Muscle of back (tissue), 13 donors: ENCODE measurements at places on chromosomes 6 and 20.
A peak's percentile ranks its signal among the peaks of the same experiment; 100 is the strongest.

GRCh38 chr6:16909658-16910360 lies 148.5 kb upstream of the ATXN1 start:
- no peak for DNase-seq

DNA sequence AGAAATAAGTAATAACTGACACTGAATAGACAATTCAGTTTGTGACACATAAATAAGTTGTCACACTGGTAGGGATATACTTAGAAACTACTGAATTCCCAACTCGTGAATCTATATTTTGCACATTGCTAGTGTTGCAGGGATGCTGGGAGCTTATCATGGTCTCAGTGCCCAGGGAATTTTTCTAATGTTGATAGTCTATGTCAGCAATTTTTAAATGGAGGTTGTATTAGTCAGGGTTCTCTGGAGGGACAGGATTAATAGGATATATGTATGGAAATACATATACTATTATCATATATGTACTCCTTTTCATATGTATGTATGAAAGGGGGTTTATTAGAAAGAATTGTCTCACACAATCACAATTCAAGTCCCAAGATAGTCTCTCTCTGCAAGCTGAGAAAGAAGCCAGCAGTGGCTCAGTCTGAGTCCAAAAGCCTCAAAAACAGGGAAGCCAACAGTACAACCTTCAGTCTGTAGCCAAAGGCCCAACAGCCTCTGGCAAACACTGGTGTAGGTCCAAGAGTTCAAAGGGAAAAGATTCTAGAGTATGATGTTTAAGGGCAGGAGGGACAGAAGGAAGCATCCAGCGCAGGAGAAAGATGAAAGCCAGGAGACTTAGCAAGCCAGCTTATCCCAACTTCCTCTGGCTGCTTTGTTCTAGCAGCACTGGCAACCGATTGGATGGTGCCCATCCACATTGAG lies 980.9 kb upstream of the GJE1 start:
- DNase-seq: no peak

GRCh38 chr6:143023695-143024094 lies 37.0 kb upstream of the AIG1 start:
- DNase-seq: no peak

GRCh38 chr6:128188678-128189077 lies 287.8 kb upstream of the THEMIS start:
- DNase-seq: no peak

- no peak for DNase-seq
Observed at GRCh38 chr20:14924433-14924832, 587.0 kb upstream of the FLRT3 start.

DNA sequence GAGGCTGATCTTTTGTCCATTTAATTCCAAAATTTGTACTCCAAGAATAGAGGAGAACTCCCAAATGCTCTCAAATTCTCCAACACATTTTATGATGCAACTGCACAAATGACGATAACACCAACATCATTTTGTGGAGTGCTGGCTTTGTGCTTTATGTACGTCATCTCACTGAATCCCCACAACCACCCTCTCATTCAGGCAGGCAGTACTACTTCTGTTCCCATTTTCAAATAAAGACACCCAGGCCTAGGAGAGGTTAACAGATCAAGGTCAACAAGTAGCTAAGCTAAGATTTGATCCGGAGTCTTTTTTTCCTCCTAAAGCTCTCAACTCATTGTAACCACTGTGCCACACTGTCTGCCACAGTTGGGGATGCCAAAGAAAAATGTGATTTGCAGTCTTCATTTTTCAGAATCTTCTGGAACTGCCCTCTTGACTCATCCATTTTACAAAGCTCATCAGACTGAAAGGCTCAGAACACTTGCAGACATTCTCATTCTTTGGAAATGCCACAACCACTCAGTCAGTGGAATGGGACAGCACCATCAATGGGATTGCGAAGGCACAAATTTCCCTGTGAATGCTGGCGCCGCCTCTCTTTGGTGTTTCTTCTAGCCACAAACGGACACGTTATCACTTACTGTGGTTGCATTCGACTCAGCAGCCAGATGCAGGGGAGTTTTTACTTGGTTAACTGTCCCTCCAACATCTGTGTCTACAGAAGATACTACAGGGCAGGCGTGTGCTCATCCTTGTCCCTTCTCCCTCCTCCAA lies 184.4 kb downstream of the GJA10 start:
- no peak for DNase-seq

GRCh38 chr6:81484251-81484650 lies 268.2 kb downstream of the TENT5A start:
- no peak for DNase-seq

DNA sequence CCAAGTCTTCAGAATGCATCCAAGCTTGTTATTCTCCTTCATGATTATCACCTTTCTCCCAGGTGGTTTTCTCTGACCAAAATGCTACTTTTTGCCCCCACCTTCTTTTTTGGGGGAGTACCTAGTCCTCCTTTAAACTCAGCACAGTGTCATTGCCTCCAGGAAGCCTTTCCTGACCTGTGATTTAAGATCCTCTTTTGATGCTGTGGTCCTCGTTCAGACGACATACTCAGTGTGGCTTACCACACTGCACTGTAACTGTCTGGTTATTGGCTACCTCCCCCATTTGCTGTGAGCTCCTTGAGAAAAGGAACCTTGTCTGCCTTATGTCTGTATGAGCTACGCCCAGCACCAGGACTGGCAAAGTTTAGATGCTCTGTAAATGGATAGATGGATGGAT lies 14.6 kb downstream of the SAYSD1 start:
- DNase-seq: no peak

DNA sequence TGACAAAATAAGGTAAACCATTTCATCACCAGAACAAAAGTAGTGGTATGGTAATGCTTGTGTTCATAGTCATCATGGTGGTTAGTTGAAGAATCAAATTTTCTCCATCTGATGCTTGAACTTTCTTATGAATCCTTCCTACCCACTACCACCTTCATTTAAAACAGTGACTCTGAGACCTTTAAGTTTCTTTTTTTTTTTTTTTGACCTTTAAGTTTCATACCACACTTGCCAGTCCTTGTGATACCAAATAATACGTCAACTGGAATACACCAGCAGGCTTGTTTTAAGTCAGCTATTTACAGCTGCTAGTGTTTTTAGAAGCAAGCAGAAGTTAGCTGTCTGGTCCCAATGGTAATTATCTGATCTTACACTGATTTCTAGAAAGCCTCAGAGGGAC lies 413.4 kb upstream of the SOX4 start:
- no peak for DNase-seq

DNA sequence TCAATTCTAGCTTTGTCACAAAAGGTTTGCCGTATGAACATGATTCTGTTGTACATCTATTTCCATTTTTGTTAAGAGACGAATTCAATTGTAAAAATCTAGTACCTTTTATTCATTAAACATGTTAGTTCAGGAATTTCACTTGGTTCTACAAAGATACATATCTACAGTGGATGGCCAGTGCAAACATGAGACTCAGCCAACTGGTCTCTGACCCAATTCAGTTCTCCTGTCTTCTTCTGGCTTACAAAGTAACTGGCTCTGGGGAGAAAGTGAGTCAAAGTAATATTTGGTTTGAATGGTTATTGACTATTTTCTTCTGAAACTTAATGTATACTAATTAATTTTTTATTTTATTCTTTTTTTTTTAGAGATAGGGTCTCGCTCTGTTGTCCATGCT lies 70.0 kb downstream of the ESR1 start:
- DNase-seq: no peak

DNA sequence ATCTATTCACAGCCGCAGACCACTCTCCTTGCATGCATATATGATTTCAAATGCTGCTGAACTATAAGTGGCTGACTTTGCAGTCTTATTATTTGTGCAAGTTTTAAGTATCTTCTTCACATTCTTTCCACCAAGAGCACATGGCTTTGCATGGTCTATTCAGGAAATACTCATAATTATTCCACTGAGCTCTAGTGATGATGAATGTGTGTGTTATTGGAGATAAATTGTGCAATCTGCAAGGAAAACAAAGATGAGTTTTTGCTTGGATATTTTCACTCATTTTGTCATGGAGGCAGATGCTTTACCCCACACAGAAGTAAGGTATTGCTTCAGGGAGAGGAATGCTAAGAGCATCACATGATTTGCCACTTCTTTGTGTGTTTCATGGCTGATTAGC lies 764.6 kb downstream of the TBC1D32 start:
- no peak for DNase-seq

GRCh38 chr6:16367571-16367970 lies 129.2 kb downstream of the GMPR start:
- no peak for DNase-seq

- no peak for DNase-seq
Observed at GRCh38 chr6:84003654-84004053, 29.9 kb upstream of the MRAP2 start.

- DNase-seq: no peak
Observed at GRCh38 chr20:33811776-33812151, 616 bp downstream of the CHMP4B start.

DNA sequence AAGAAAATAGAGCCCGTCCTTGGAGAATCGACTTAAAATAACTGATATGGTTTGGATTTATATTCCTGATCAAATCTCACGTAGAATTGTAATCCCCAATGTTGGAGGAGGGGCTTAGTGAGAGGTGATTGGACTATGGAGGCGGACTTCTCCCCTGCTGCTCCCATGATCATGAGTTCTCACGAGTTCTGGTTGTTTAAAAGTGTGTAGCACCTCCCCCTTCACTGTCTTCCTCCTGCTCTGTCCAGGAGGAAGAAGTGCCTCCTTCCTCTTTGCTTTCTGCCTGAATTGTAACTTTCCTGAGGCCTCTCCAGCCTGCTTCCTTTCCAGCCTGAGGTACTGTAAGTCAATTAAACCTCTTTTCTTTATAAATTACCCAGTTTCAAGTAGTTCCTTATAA lies 529.2 kb downstream of the HAO1 start:
- no peak for DNase-seq

DNA sequence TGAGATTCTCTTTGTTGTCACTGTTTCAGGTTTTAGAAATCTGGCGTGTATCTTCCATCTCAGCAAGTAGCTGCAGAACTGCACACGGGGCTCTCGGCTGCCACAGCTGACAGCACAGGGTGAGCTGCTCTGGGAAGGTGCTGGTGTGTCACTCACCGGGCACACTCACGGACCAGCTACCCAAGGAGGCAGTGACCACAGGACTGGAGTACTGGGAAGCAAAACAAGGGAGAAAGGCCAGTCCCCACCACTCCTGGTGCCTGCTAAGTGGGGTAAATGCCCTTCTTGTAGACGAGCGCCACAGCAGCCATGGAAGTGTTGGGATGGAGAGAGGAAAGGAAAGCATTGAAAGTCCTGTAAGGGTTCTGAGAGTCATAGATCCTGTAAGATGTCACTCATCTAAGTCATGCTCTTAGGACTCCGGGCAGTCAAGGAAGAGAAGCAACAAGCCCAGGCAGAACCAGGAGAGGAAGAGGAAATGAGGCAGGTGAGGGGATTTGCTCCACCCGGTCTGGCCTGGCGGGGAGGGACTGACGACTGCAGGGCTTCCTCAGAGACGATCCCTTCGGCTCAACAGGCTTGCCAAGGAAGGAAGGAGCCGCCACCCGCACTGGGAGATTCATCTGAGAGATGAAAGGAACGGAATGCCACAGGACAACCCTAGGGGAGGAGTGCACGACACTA lies 48.1 kb downstream of the PRDM1 start:
- DNase-seq: no peak

- no peak for DNase-seq
Observed at GRCh38 chr6:96142142-96142541, 126.4 kb downstream of the FUT9 start.

DNA sequence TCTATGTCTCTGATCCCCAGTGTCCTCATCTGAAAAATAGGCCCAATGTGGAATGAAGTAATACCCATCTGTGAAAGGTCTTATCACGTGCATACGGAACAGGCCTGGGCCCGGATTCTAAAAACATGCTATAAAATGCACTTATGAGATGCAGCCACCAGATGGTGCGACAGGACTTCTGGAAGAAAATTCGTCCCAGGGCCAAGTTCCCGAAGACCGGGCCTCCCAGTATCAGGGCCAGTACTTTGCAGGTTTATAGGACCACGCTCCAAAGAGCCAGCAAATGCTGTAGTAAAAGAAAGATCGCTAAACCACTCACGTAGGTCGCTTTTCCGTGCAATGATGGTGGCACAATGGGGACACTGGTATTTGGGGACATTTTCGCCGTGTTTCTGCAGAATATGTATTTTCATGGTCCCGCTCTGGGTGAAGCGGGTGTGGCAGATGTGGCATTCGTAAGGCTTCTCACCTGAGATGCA lies 10.6 kb downstream of the CTCFL start:
- peak; percentile 75 for DNase-seq

- peak; percentile 66 for DNase-seq
Observed at GRCh38 chr20:10863337-10864060, 189.7 kb upstream of the JAG1 start.

- no peak for DNase-seq
Observed at GRCh38 chr6:10000551-10000950, 414.3 kb downstream of the TFAP2A start.

DNA sequence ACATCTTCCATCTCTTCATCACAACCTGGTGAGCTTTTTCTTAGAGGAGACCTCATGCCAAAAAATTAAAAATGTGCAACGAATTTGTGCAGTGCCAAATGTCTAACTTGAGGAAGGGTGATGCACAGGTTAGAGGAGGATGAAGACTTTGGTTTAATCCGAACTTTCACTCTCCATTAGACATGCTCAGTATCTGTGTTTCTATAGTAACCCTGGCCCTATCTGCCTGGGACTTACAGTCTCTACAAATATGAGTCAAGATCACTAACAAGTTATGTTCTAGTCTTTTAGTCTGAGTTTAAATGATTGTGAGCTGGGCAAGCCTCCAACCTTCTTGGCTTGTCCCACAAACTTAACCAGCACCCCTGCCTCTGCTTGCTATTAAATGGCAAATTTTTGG lies 377.0 kb downstream of the BMP2 start:
- DNase-seq: no peak

DNA sequence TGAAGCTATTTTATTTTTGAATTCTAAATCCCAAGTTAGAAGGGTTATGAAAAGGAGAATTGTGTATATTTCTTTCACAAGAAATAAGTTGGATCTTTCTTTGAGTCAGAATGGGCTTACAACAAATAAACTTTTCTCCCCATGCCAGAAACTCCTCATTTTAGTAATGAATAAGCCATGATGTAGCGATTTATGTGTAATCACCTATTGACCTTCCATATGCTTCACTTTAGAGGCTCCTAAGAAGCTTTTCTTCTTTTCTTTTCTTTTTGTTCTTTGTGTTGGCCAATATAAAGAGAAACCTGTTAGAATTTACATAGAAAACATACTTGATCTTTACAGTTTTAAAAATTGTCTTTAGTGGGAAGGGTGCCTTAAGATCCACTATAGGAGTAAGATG lies 370.2 kb downstream of the UTRN start:
- DNase-seq: no peak

GRCh38 chr6:110412360-110412759 lies 3.0 kb downstream of the DDO start:
- DNase-seq: no peak

- DNase-seq: no peak
Observed at GRCh38 chr6:34004706-34005105, 141.2 kb downstream of the GRM4 start.

DNA sequence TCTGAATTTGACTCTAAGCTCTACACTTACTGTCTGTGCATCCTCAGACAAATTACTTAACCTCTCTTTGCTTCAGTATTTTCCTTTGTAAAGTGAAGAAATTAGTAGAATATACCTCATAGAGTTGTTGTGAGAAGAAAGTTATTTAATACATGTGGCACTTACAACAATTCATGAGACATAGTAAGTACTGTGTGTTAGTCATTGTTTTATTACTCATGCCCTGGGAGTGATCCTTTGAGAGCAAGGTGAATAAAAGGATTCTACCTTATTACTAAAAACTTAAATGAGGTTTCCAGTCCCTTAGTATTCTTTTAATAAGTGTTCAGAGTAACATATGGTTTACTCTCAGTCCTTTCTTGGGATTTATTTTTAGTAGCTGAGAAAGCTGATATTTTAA lies 233.6 kb upstream of the MAP3K7 start:
- no peak for DNase-seq

- no peak for DNase-seq
Observed at GRCh38 chr6:14606353-14606752, 488.8 kb downstream of the CD83 start.
